ENCODE measurements at places on chromosomes 1 and 21. TPM values are rescaled to one million over a fixed set of nuclear protein-coding genes. Genes with fewer than 3 reads are reported as not detected.

- DNase-seq, result no peak
These were observed 30.4 kb downstream of the VAV3 start for GRCh38 chr1:107934578-107934977.

- DNase-seq, result no peak
These were observed 27.2 kb downstream of the SYT6 start for GRCh38 chr1:114126261-114127095.

DNA sequence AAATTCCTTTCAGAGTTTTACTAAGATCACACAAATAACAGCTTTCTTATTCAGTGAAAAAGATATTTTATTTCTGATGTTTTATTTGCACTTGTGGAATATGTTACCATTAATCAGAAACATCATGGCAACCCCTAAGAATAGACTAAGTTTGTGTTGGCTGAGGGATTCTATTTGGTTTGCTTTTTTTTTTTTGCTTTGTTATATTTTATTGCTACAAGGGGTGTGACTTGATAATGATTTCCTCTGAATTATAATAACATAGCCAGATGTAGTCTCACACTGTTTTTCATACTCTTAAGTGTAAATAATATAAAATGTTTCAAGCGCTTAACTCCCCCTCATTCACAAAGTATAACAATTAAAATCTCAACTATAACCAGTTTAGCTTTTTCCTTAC lies 20.0 kb downstream of the GLRX2 start:
- DNase-seq, result no peak

- no peak for DNase-seq
These were observed 54.7 kb downstream of the CCDC18 start for GRCh38 chr1:93235261-93235660.

DNA sequence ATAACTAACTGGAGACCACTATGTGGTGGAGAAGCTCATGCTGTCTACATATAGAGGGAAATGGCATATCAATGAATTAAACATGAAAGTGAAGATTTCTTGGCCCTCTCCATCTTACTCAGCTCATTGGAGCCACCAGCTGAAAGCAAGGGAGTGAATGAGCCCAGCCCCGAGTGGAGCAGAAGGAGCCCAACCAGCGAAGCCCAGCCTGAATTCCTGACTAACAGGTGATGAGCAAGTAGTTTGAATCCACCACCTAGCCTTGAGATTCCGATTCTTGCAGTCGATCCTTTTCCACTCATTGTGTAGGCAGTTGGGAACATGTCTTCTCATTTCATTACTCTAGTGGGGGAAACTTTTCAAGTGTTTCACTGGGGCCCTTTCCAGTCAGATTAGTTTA lies 18.6 kb upstream of the ST6GALNAC3 start:
- no peak for DNase-seq

GRCh38 chr1:11550664-11551283 lies 71.8 kb downstream of the DISP3 start:
- peak; percentile 61 for DNase-seq

- DNase-seq, result no peak
These were observed 46.5 kb upstream of the C8B start for GRCh38 chr1:57012315-57012714.

DNA sequence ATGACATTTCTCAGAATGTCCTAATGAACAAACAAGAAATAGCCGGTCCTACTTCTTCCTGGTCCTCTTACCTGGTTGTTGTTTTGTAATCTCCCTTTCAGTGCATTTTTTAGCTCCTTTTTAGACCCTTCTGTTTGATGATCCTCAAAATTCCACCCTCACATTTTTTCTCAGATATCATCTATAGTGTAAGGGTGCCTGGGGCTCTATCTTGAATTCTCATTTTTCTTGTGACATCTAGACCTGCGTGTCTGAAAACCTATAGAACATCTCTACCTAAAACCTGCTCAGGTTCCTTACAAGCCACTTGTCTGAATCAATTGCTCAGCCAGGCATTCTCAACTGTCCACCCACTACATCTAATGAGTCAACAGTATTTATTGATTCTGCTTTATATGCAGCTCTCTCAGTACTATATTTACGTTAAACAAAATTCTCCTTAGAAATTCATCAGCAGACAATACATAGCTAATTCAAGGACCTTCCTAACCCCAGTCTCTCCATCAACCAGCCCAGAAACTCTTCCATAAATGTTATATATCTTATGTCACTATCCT lies 36.5 kb upstream of the USH2A start:
- no peak for DNase-seq

DNA sequence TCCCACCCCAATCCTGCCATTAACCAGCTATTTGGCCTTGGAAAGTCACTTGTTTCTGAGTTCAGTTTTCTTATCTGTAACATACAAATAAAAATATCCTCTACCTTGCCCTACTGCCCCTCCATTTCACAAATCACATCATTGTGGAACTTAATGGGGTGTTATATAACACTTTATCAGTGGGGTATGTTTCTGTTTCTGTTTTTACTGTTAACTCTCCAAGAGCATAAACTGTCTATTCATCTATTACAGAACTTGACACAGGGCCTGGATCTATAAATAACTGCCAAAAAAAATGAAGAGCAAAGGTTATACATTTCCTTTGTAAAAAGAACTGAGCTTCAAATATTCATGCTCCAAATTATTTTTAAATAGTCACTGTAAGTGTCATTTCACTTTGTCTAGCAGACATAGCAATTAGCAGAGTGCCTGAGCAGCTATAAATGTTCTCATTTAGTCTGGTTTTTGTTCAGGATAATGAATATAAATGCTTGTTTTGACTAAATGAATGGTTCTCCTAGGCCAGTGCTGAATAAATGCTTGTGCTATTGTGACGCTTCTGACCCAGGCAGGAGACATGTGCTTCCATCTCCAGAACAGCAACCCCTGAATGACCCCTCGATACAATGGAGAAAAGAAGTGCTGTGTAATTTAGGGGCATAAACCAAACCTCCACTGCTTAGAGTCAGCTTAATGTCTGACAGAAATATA lies 7.4 kb downstream of the PIGM start:
- DNase-seq, result no peak

DNA sequence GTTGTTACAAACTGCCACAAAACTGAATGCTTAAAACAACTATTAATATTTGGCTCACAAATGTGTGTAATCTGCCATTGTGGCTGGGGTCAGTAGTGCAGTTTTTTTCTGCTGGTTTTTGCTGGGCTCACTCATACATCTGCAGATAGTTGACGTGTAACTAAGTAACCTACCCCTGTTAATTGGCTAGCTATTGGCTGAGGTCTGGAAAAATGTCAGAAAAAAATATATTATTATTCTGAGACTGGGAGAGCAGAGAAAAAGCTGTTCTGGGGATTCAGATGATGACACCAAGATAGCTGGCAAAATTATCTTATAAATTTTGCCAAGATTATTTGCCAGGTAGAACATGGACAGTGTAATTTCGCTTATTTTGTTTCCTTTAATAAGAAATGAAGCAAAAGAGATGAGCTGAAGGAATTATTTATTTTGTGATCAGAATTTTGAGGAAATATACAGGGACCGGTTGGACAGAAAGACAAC lies 616.1 kb upstream of the ADAMTS5 start:
- no peak for DNase-seq

DNA sequence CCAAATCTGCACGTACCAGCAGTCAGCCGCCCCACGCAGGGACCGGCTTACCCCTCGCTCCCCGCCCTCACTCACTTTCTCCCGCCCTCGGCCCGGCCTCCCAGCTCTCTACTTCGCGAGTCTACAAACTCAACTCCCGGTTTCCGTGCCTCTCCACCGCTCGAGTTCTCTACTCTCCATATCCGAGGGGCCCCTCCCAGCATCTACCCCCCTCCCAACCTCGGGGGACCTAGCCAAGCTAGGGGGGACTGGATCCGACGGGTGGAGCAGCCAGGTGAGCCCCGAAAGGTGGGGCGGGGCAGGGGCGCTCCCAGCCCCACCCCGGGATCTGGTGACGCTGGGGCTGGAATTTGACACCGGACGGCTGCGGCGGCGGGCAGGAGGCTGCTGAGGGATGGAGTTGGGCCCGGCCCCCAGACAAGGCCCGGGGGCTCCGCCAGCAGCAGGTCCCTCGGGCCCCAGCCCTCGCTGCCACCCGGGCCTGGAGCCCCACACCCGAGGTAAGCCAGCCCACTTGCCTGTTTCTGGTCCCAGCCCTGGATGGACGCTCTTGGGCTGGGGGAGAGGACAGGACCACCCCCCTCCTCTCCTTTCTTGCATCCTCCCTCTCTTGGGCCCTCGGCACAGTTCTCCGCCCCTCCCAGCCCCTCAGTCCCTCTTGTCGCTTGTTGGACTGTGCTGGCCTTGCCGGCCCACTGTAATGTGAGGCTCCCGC lies at the start of gene ARTN:
ARTN (plus strand) TSS at position 416 of the 715 bp plus-strand sequence. CDS start 1,856 bp downstream, outside the sequence.
- no peak for DNase-seq

GRCh38 chr1:196317535-196318522 lies 290.4 kb downstream of the KCNT2 start:
- no peak for DNase-seq

DNA sequence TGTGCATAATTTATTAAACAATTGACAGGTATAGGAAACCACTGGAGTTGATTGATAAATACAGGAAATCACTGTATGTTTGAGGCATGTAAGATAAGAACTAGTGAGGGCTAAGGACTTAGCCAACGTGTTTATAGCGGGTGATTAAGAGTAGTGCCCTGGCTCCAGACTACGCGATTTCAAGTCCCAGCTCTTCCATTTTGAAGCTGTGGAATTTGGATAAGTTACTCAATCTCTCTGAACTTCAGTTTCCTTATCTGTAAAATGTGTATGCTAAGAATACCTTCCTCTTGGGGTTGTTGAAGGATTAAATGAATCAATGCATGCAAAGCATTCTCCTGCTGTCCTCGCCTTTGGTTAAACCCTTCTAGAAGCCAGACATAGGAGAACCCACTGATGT lies 143.3 kb upstream of the GJB5 start:
- DNase-seq, result no peak

The LRRC71 gene
- not detected for total RNA-seq

The LIN28A gene
- not detected for total RNA-seq

The LMX1A gene
- total RNA-seq, result not detected

The DNAI4 gene
- total RNA-seq, result 2.6 TPM

The SPRR2D gene
- not detected for total RNA-seq

The ADAM30 gene
- total RNA-seq, result not detected

The S100A3 gene
- 0.31 TPM for total RNA-seq

All from SJSA1 (cell line).